ENCODE measurements at places on chromosomes 7 and 10.

DNA sequence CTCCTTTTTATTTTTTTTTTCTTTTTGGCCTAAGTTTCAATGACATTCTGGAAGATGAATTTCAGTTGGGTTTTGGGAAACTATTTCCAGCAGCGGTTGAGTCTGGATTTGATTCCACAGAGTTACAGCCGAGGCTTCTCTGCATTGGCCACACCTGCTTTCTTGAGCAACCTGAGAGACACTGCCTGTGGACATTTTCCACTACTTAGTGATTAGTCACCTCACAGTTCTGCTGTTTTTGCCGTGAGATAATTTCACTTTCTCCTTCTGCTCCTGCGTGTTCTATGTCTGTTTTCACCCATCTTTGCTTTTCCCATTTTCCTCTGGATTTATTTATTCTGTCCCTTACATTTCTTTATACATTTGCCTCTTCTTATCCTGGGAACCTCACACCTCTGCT lies 243.0 kb downstream of the BICC1 start:
- DNase-seq = no peak

DNA sequence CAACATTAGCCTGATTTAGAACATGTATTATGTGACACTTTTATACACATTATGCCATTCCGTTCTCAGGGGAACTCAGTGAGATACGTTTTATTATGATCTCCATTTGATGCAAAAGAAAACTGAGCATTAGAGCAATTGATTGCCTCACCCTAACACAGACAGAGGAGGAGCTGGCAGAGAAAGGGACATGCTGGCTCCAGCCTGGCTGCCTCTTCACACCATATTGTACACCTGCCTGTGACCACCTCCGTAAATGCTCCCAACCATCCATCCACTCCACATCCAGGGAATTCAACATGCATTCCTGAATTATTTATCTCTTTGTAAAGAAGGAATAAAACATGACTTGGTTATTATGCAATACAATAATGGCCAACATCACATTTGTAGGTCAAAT lies 195.0 kb upstream of the STK17A start:
- no peak for DNase-seq

GRCh38 chr10:102783568-102783967 lies 39.8 kb downstream of the WBP1L start:
- no peak for DNase-seq

- no peak for DNase-seq
Measured at GRCh38 chr7:146874722-146875121, 758.1 kb downstream of the CNTNAP2 start.

DNA sequence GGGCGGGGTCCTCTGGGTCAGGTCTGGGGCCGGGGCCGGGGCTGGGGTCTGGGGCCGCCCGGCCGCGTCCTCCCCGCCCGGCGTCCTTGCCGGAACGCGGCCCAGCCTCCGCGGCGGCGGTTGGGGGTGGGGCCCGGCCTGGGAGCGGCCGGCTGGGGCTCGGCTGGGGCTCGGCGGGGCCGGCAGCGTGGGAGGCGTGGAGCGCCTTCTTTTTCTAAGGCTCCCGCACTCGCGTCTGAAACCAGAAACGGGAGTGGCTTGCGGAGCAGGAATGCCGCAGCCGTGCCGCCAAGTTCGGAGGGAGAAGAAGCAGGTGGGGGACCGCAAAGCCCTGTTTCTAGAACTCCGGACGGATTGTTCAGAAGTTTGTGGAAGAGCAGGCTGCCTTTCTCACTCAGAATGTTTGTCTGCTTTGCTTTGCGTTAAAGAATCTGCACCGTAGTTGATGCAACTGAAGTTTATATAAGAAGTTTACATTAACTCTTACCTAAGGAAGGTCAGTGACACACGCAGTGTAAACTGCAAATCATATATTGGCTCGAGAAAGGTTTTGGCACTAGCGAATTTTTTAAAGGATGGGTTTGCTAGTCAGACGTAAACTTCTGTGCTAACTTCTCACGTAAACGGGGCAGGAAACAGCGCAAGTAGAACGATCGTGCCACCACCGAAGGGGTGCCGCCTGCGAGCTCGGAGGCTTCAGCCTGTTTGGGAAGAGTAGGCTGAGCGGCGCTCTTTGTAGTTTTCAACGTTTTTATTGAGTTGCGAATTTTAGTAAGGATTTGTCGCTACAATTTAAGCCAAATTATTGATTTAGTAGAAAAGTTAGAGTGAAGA lies 729 bp downstream of the DNAJB6 start:
- peak; percentile 71 for DNase-seq

GRCh38 chr7:8274589-8274988 lies 12.6 kb upstream of the ICA1 start:
- no peak for DNase-seq

- DNase-seq = no peak
Measured at GRCh38 chr7:24127930-24128329, 156.1 kb upstream of the NPY start.

DNA sequence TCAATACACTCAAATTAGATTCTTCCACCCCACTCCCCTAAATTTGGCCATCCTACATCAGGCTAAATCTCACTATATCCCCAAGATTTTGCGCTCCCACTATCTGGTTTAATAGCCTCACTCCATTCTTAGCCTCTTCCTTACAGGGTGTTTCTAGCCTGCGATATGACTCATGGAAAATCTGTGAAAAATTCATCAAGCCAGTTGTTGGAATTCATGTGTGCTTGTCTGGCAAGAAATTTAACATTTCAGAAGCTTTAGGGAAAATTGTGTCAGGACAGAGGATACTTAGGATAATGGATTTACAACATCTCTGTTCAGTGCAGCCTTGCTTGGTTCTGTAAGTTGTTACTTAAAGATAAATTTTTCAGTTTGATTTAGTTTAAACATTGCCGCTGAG lies 1249.9 kb upstream of the AUTS2 start:
- no peak for DNase-seq

DNA sequence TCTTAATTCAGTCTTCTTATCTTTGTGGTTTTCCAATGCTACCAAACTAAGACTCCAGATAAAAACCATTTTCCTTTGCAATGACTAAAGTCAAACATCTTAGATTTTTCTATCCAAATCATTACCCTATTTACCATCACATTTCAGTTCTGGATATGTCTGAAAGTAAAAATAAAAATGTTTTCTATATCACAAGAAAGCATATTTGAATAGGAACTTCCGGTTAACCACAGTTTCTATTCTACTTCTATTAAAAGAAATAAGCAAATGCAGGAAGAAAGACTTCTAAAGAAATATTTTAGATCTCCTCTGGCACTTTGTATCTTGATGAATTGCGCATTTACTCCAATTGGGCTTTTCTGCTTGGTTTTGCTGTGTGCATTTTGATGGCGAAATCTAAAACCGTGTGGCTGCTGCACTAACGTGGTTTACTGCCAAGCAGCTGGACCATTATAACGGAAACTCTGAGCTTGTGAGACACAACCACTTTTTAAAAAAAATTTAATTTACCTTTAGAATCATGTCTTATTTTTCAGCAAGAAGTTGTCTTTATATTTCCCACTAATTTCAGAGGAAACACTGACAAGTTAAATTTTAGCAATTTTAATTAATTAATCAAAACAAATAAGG lies 146.1 kb downstream of the VPS50 start:
- DNase-seq = no peak

GRCh38 chr10:43237631-43238446 lies 29.0 kb downstream of the RASGEF1A start:
- DNase-seq = peak; percentile 7

DNA sequence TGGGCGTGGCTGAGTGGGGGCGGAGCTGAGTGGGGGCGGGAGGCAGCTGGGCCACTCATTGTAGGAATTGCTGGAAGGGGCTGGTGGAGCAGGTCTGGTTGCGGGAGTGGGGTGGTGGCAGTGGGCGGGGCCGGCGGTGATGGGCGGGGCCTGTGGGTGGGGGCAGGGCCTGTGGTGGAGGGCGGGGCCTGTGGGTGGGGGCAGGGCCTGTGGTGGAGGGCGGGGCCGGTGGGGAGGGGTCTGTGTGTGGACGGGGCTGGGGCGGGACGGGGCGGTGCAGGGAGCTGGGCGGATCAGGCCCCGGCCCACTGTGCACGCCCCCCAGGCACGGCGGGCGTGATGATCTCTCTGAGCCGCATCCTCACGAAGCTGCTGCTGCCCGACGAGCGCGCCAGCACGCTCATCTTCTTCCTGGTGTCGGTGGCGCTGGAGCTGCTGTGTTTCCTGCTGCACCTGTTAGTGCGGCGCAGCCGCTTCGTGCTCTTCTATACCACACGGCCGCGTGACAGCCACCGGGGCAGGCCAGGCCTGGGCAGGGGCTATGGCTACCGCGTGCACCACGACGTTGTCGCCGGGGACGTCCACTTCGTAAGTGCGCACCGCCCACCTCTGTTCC lies 14.0 kb downstream of the SLC29A4 start:
- DNase-seq = peak; percentile 70

- DNase-seq = no peak
Measured at GRCh38 chr7:150361807-150362621, 6.6 kb upstream of the REPIN1 start.

- no peak for DNase-seq
Measured at GRCh38 chr7:155372782-155373358, 75.2 kb downstream of the INSIG1 start.

DNA sequence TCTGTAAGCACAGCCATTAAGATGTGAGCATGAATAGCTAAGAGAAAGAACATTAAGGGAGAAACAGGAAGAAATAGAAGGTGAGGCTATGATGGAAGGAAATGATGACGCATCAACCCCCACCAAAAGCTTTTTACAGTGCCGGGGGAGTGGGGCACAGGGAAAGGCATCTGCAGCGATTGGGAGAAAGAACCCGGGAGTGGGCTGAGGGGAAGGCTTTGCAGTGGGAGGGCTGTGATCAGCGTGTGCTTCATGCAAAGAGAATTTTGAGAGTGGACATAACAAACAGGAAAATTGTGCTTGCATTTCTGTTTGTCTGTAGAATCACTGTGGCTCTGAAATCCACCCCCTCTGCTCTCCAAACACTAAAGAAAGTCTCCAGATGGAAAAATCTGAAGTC lies 250.8 kb downstream of the KCNMA1 start:
- no peak for DNase-seq

DNA sequence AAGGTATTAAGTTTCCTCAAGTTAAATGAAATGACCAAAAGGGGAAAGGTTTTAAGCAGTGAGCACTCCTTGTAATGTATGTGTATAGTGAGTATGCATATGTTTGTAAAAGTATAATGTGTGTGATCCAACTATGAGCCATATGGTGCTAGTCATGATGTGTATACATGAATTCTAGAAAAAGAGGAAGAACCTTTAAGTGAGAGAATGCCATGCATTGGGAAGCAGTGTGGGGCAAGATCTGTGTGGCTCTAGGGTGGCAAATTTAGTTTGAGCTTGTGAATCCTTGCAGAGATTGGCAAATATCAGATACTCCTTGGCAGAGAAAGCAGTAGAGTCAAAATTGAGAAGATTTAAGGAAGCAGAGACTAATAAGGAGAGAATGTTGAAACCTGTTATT lies 435.0 kb downstream of the AUTS2 start:
- no peak for DNase-seq

DNA sequence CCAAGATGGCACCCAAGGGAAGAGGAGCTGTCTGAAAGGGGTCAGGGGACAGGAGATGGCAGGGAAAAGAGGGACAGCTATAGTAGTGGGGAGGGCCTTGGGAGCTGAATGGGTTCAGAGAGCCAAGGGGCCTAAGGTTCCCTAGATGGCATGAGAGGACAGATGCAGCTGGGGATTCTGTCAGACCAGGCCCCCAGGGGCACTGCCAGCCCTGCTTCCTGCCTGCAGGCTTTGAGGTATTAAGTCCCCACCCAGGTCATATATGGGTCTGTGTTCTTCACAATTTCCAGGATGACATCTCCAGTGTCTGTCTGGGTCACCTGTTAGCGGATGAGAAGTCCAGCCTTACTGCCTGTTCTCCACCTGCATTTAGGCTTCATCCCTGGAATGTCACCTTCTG lies 56.7 kb downstream of the NEURL1 start:
- DNase-seq = no peak

DNA sequence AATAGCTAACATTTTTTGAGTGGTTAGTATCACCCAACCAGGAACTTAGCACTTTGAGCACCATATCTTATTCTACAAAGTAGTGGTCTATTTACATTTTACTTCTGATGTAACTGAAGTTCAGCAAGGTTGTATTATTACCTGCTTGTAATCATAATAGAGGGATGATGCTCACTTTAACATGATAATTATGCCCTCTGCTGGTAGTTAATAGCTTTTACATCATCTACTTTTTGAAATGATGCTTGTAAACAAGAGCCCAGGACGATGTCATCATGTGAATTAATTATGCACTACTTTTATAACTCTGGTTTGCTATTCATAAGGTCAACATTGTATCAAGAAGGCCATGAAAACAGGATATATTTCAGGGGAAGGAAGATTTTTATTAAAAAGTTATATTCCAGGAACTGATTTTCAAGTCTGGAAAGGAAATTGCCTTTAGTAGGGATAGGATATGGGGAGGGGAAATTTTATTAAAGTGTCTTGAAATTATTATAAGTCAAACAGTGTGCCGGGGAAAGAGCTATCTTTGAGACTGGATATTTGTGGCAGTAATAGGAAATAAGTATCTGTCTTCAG lies 80.3 kb upstream of the SCIN start:
- DNase-seq = peak; percentile 11

GRCh38 chr10:36366843-36367242 lies 724.7 kb upstream of the FZD8 start:
- DNase-seq = no peak

DNA sequence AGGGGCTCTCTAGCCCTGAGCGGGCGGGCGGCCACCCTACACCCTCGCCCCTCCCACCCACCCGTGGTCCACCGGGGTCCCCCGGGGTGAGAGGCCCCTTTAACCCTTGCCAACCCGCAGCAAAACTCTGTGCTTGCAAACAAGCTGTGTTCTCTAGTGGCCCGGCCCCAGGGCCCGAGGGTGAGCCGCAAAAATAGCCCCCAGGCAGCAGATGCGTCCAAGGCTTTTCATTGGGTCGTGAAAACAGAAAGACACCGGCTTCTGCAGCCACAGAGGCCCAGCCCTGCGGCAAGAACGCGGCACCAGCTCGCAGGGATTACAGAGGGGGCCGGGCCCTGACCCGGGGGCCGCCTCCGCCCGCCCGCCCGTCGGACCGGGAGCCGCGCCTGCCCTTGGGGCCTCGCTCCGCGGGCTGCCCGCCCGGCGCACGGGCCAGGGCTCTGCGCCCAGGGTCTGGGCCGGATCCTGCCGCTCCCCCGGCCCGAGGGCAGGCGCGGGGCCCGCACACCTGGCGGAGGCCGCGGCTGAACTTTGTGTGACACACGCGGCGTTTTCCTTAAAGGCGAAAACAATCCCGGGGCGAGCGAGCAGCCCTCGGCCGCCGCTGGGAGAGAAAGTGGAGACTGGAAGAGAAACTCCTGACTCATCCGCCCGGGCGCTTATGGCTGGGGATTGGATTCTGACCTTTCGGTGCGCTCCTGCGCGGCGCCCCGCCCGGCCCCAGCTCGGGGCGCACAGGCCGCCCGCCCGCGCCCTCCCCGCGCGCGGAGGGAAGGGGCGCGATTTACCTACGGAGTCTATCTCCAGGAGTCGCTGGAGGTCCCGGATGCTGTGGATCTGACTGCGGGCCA lies 2.8 kb downstream of the PDGFA start:
- DNase-seq = no peak
